ENCODE measurements at places on chromosomes 6 and 20. TPM values are rescaled to one million over a fixed set of nuclear protein-coding genes. Genes with fewer than 3 reads are reported as not detected.

The ADGB gene
- total RNA-seq: 0.12 TPM

The HRH3 gene
- 0.23 TPM for total RNA-seq

The PERP gene
- total RNA-seq: 11.2 TPM

The BPIFA2 gene
- not detected for total RNA-seq

The STMND1 gene
- total RNA-seq: not detected

The CDH22 gene
- 0.41 TPM for total RNA-seq

The CST7 gene
- 11.2 TPM for total RNA-seq

The ACTL10 gene
- 0.70 TPM for total RNA-seq

All from metanephros (tissue), 2 donors.